Mesendoderm (in vitro differentiated cells): ENCODE measurements at places on chromosomes 6 and 20.
A peak's percentile ranks its signal among the peaks of the same experiment; 100 is the strongest.

DNA sequence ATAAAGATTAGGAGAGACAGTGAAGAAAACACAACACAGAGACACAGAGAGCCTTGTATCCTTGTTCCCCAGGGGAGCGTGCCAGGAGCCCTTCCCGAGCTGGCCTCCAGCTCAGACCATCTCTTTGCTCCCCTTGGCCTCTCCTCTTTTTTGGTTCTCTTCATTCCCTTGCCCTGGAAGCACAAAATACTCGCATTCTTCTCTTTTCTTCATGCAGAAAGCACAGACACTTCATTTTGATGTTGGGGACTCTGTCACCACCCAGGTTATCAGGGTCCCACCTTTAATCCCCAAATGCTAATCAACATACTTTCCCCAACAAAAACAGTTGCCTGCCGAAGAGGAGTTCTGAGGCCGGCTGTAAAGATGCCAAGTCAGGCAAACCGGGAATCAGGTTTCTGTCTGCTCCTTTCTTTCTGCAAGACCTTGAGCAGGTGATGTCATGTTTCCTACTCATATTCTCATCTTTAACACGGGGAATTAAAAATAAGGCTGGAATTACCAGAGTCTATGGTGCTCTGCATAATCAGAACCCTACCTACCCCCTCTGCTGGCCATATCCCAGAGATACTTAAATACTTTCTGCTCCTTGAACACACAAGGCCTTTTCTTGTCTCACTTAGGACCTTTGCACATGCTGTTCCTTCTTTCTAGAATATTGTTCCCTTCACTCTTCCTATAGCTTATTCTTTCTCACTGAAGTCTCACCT lies 21.7 kb downstream of the TGM6 start:
- peak; percentile 33 for DNase-seq

DNA sequence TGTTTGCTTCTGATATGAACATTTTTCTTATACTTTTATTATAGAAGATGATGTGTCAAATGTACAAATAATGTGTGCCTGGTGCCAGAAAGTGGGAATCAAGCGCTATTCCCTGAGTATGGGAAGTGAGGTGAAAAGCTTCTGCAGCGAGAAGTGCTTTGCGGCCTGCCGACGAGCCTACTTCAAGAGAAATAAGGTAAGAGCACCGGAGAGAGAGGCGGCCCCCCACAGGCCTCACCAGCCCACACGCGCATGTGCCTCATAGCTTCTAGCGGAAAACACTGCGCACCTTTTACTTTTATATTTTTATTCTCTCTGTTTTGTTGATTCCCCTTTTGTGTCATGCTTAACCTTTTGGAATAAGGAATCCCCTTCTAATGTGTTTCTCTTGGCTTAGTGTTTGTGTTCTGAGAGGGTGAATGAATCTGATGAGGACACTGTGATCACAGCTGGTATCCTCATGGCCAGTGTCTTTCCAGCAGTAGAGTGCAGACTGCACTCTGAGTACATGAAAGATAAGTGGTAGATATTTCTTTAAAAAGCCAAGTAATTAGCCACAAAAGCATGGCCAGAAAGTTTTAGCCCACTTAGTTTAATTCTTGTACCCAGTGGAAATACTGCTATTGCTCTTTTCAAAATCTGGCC lies 43.6 kb downstream of the SOBP start:
- no peak for DNase-seq

DNA sequence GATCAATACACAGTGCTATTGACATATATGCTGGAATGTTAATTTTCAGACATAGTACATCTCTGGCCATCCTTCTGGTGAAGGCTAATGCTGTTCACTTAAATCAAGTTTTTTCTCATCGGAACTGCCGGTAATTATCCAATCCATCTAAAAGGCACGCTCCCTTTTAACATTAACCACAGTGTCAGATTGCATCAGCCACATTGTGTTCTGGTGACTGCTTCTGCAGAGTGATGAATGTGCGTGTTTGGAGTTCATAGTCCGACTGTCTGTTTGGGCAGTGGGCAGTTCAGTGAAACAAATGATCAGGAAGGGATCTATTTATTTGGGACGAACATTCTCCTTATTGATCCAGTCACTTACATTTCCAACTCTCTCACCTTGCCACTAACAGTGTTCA lies 49.5 kb downstream of the SOBP start:
- no peak for DNase-seq

- no peak for DNase-seq
Observed at GRCh38 chr20:50366270-50367103, 143.7 kb upstream of the PTPN1 start.

GRCh38 chr6:85865420-85866369 lies 223.0 kb upstream of the SYNCRIP start:
- DNase-seq: peak; percentile 18
